Left lung (tissue), 14 donors: ENCODE measurements at places on chromosomes 5 and 9. TPM values are rescaled to one million over a fixed set of nuclear protein-coding genes. Genes with fewer than 3 reads are reported as not detected.

DNA sequence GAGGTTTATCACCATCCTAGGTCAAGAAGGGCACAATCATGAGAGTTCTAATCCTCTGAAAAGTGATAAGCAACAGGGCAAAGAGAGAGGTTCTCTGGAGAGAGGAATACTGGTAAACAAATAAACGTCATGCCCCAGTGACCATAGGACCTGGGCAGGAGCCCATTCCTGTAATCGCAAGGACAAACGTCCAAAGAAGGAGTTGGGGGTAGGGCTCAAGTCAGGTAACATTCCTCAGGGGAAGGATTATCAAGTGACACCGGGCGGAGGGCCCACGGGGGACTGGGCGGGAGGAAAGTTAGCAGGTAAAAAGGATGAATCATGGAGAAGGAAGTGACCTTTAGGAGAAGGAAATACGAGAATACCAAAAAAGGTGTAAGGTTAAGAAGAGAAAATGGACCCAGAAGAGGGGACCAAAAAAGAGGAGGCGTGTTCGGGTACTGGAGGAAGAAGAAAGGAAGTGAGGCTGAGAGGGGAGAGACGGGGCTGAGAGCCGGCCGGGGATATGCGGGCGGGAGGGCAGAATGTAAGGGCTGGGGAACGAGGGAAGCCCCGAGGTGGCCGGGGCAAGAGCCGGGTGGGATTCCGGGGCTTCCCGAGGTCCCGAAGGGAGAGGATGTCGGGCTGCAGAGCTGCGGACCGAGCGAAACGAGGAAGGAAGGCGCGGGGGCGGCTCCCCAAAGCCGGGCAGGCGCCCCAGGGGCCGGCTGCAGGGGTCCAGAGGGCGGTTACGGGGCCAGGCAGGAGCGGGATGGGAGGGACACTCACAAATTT, 583 bp downstream of the DIAPH1 start:
- DNase-seq, result peak; percentile 52

GRCh38 chr5:176721509-176721908, 74.2 kb downstream of the TSPAN17 start:
- DNase-seq, result no peak

The ZBED3 gene
- 32.4 TPM for polyA plus RNA-seq

GRCh38 chr5:58106754-58107410, 353.0 kb downstream of the PLK2 start:
- DNase-seq, result no peak

GRCh38 chr9:3045153-3045552, 201.3 kb upstream of the PUM3 start:
- no peak for DNase-seq

DNA sequence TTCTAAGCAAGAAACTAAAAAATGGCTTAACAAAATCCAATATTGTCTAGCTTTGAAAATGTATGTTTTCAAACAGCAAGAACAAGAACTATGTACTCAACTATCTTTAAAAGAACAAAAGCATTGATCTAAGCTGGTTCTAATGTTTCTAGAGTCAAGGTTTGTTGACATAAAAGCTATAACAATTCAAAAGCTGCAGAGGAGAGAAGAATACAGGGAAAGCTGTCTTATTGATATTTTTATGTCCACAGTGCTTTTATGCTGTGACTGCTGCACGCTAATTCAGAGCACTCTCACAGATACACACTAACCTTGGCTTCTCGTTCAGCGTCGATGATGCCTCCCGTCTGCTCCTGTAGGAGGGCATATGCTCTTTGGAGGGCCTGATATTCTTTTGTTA, 129.5 kb upstream of the DPYSL3 start:
- DNase-seq, result peak; percentile 41
